ENCODE measurements at places on chromosomes 4 and X. TPM values are rescaled to one million over a fixed set of nuclear protein-coding genes. Genes with fewer than 3 reads are reported as not detected.

DNA sequence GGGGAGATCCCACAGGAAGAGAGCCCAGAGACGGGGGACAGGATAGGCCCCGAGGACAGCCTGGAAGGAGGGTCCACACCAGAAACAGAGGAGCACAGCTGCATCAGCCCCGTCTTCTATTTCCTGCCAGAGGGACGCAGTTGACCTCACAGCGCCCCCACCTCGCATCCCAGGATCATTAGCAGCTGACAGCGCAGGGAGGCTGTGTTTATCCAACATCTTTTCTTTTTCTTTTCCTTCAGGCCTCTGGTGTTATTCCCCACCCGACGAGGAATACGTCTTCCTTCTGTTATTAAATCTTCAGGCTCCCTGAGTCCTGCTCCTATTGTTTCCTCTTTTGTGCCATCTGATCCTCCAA lies 75.4 kb downstream of the DCHS2 start:
- DNase-seq, result no peak

DNA sequence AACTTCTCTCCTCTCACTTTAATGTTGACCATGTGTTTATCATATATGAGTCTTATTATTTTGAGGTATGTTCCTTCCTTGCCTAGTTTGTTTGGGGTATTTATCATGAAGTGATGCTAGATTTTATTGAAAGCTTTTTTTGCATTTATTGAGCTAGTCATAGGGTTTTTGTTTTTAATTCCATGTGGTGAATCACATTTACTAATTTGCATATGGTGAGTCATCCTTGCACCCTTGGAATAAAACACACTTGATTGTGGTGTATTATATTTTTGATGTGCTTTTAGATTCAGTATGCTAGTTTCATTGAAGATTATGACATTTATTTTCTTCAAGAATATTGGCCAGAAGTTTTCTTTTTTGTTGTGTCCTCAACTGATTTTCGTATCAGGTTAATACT lies 464.6 kb downstream of the PCDH18 start:
- no peak for DNase-seq

GRCh38 chr4:104063341-104063740 lies 343.6 kb upstream of the TACR3 start:
- no peak for DNase-seq

DNA sequence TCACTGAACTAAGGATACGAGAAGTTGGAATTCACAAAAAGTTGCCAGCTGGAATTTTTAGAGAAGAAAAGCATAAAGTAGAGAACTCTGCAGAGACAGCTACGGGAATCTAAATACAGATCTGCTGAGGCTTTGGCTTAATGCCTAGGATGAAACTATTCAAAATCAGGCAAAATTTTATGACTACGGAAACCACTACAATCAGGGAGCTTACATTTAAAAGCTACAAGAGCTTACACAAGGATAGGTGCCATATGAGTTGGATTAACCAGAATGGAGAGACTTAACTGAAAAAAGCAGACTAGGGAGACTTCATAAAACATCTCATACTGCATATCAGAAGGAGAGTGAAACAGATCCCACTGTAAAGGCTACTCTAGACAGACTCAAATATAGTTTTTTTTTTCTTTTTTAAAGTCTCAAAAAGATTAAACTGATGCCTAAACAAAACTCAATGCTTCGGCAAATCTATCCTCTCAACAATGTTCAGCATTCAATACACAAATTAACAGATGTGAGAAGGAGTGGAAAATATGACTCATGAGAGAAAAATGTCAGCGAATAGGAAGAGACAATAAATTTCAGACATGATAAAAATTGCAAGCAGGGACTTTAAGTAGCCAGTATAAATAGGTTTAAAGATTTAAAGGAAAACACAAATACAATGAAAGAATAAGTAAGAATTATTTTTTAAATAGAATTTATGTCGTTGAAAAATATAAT lies 586.1 kb downstream of the FSTL5 start:
- no peak for DNase-seq

- no peak for DNase-seq
Measured at GRCh38 chr4:126018274-126018673, 703.5 kb downstream of the FAT4 start.

TMPRSS11A gene
- total RNA-seq, result under 0.01 TPM

ZBED1 gene
- 25.3 TPM for total RNA-seq

GYG2 gene
- 4.3 TPM for total RNA-seq

SRPK3 gene
- not detected for total RNA-seq
